ENCODE measurements at places on chromosomes 12 and 14.

DNA sequence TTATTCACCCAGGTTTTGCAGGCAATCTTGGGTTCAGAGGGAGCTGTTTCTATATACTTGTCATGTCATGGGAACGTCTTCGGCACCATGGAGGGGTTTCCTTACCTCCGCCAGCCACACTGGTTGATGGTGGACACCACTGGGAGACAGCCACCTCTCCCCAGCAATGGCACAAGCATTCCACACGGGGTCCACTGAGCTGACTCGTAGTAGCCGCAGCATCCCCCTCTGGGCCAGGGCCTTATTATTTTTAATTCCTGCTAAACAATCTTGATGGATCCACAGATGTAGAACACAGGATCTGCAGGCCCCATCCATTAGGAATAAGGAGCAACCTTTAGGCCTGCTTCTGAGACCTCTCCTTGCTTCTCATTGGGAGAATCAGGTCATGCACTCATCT lies 132.9 kb downstream of the DICER1 start:
- DNase-seq, result no peak

- DNase-seq, result no peak
Measured at GRCh38 chr14:105384041-105384557, 14.2 kb upstream of the TEX22 start.

DNA sequence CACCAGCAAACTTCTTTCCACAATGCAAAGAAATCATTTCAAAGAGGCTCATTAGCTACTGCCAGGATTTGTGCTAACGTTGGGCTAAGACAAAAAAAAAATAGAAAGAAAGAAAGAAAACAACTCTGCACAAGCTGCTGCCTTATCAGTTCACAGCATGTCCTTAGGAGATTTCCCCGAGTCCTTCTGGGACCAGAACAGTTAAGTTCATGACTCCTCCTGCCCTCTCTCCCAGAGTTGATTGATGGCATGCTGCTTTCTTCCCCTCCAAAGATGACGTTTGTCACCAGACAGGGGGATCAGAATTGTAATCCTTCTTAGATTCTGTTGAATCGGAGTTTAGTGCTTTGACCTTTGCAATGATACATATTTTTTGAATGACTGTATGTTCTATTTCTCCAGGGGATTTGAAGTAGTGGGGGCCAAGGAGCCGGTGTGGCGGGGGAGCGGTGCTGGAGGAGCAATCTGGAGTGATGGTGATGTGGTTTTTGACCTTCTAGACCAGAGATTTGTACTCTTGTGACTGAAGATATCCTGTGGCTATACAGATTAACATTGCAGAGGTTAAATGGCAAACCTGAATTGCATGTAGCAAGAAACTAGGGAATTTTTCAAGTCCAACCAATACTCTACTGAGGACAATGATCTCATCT lies 409.2 kb upstream of the TMPO start:
- DNase-seq, result no peak

DNA sequence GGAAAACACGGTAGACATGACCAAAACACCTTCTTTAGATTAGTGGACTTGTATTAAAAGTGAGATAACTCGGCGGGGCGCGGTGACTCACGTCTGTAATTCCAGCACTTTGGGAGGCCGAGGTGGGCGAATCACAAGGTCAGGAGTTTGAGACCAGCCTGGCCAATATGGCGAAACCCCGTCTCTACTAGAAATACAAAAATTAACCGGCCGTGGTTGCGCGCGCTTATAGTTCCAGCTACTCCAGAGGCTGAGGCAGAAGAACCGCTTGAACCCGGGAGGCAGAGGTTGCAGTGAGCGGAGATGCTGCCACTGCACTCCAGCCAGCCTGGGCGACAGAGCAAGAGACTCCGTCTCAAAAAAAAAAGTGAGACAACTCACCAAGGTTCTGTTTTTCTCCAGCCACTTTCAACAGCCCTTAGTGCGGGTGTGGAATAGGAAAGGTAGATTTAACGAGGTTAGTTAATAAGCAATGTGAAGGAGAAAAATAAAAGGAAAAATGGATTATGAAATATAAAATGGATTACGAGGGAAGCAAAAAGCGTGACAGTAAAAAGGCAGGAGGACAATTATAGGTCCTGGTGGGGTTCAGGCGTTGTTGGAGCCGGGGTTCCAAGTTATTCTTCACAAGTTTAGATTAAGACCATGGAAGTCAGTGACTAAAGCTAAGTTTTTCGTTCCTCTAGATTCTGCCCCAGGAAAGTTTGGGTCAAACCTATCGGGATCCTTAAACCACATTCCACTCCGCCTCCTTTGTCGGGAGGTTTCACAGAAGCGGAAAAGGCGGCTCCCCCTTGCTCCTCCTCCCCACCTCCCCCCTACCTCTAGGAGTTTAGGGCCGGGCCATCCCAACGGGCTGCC lies 534 bp downstream of the PPP2R3C start:
- DNase-seq, result peak; percentile 41

GRCh38 chr12:27781680-27782079 lies 1.6 kb upstream of the MANSC4 start:
- DNase-seq, result no peak

GRCh38 chr12:48924617-48925303 lies 532 bp downstream of the FKBP11 start:
- peak; percentile 83 for DNase-seq

- DNase-seq, result no peak
Measured at GRCh38 chr12:62976110-62976662, 41.2 kb upstream of the PPM1H start.

- no peak for DNase-seq
Measured at GRCh38 chr14:86331341-86331740, 801.4 kb downstream of the FLRT2 start.

DNA sequence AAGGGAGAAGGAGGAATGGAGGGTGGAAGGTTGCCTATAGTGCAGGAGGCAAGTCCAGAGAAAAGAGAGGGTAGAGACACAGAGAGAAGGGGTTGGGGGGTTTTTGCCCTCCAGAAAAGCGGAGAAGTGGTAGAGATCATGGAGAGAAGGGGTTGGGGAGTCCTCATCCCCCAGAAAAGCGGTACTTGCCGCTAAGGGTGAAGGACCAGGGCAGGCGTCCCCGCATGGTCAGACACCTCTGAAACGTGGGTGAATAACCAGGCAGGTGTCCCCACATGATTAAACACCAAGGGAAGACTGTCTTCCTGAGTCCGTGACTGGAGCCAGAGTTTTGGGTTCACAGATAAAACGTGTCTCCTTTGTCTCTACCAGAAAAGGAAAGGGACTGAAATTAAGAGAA lies 439.0 kb downstream of the SOX5 start:
- no peak for DNase-seq

GRCh38 chr14:105525861-105526775 lies at the start of gene TMEM121:
TSS of gene TMEM121 (plus strand) at chr14:105526583. CDS start at chr14:105528835, 2,252 bp downstream.
- DNase-seq, result peak; percentile 59

- no peak for DNase-seq
Measured at GRCh38 chr12:19171731-19172130, 42.2 kb downstream of the PLEKHA5 start.

GRCh38 chr14:74509587-74510222 lies 16.1 kb downstream of the ISCA2 start:
- no peak for DNase-seq

DNA sequence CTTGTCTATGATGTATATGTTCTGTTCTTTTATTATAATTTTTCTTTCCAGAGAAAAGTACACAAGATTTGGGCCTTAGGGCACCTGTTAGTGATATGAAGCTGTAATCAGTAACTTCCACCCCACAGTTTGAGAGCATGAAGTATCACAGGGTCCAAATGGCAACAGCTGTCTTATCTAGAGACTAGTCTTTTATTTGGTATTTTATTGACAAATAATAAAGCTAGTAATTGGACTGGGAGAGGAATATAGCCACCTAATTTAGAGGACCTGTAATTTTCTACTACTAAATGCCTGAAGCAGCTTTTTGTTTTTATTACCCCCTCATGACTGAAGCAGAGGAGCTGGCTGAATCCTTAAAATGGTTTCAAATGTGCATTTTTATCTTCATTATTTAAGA lies 174.8 kb downstream of the PDZRN4 start:
- DNase-seq, result no peak

DNA sequence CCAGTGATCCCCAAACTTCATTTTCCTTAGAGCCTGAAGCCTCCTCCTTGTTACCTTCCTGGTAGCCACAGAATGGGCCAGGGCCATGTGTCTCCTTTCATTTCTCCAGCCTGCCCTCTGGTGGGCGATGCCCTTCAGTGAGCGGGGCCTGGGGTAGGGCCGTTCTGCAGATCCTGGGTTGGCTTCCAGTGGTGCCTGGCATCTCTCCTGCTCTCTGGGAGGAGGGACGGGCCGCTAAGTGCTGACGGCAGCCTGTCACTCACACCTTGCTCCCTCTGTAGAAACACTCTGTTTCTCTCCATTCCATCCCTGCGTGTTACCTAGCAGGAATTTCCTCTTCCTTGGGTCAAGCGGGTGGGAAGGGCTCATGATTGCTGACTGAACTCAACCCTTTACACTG lies 232.1 kb downstream of the CACNA1C start:
- peak; percentile 70 for DNase-seq

DNA sequence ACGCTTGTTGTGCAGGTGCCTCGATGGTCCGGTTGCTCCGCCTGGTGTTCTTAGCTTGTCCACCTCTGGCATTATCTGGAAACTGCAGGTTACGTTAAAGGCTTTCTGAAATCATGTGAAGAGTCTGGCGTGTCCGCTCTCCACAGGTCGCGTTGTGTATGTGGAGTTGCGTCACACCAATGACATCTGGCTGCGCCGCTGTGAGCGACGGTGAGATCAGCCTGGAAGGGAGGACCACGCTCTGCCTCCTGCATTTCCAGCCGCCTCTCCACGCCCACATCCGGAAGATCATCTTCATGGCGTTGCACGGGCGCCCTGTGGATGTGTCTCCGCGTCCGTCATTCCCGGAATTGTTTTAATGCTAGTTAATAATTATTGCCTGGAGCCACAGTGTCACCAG lies 50.6 kb upstream of the GALNT9 start:
- DNase-seq, result no peak

DNA sequence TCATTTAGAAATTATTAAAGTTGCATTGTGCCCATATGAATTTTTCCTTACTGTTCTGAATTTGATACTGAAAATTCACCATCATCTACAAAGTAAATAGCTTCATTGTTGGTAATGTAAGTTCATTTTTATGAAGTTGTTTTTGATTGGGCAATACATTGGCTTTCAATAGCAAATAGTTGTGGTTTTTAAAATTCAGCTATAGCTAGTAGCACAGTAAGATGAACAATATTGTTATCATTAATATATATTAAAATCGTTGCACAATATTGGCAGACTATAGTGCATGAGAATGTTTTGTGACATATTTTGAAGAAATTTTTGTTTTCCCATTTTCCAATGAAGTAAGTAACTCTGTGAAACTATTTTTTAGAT lies 575.0 kb downstream of the PRKD1 start:
- DNase-seq, result no peak

DNA sequence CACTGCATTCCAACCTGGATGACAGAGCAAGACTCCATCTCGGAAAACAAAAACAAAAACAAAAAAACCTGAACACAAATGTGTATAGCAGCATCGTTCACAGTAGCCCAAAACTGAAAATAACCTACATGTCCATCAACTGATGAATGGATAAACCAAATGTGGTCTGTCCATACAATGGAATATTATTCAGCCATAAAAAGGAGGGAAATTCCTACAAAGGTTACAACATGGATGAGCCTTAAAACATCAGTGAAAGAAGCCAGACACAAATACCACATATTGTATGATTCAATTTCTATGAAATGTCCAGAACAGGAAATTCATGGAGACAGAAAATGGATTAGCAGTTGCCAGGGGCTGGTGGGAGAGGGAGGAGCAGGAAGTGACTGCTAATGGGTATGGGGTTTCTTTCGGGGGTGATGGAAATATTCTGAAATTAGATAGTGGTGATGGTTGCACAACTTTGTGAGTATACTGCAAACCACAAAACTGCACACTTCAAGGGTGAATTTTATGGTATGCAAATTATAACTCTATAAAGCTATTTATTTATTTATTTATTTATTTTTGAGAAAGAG lies 4.0 kb downstream of the MYL2 start:
- no peak for DNase-seq

DNA sequence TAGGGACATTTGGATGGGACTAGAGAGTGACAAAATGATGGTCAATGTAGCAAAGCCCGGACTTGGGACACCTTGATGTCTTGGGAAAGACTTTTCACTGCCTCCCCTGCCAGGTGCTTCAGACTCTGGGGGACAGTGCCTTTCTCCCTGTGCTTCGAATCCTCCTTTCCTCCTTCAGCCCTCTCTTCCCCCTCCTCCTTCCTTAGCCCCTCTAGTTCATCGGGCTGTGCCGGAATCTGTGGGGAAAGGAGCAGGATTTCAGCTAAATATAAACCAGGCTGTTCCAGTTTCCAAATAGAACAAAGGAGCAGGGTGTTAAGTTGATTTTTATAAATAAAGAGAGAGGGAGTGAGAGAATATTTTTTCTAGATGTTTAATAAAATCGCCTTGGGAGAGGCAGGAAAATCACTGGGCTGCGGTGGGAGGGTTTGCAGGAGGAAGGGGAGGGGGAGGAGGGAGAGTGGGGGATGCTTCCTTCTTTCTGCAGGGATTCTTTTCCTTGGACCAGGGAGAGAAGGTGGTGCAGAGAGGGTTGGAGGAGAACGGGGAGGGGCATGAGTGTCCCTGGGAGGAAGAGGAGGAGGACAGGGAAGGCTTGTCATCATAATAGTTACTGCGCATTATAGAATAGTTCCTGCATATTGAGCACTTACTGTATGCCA lies 21.3 kb upstream of the CABP1 start:
- no peak for DNase-seq

Data from activated T-cell treated with anti-CD3 and anti-CD28 coated beads, Interleukin-2, amount 50 U/mL, for 48 hours (primary cell).